ENCODE measurements at places on chromosomes 12 and 14. TPM values are rescaled to one million over a fixed set of nuclear protein-coding genes. Genes with fewer than 3 reads are reported as not detected.

GRCh38 chr12:83320350-83320749, 633.6 kb downstream of the TMTC2 start:
- H3K27me3 ChIP-seq: no peaks in the 10 kb centered on the region
- H3K36me3 ChIP-seq: no peaks in the 10 kb centered on the region
- H3K27ac ChIP-seq: no peak overlapping the region
- H3K4me1 ChIP-seq: no peaks in the 10 kb centered on the region
- no peak for DNase-seq

- H3K4me3 ChIP-seq: no peak overlapping the region
- H3K27ac ChIP-seq: no peak overlapping the region
- no peaks in the 10 kb centered on the region for H3K27me3 ChIP-seq
- no peaks in the 10 kb centered on the region for H3K4me1 ChIP-seq
- DNase-seq: no peak
Measured at GRCh38 chr14:82003426-82003825, 469.8 kb upstream of the SEL1L start.

The CMKLR1 gene
- total RNA-seq: 7.1 TPM

The ACAD10 gene
- 20.3 TPM for total RNA-seq

The RTL1 gene
- not detected for total RNA-seq

The OVCH1 gene
- 0.21 TPM for total RNA-seq
